Upper lobe of right lung (tissue), 1 donor: ENCODE measurements at places on chromosomes 1 and 21. TPM values are rescaled to one million over a fixed set of nuclear protein-coding genes. Genes with fewer than 3 reads are reported as not detected.
A peak's percentile ranks its signal among the peaks of the same experiment; 100 is the strongest.

GRCh38 chr21:24424776-24425175, 1182.5 kb downstream of the MRPL39 start:
- no peaks in the 10 kb centered on the region for H3K4me1 ChIP-seq
- DNase-seq: no peak
- no peak overlapping the region for H3K27ac ChIP-seq

DNA sequence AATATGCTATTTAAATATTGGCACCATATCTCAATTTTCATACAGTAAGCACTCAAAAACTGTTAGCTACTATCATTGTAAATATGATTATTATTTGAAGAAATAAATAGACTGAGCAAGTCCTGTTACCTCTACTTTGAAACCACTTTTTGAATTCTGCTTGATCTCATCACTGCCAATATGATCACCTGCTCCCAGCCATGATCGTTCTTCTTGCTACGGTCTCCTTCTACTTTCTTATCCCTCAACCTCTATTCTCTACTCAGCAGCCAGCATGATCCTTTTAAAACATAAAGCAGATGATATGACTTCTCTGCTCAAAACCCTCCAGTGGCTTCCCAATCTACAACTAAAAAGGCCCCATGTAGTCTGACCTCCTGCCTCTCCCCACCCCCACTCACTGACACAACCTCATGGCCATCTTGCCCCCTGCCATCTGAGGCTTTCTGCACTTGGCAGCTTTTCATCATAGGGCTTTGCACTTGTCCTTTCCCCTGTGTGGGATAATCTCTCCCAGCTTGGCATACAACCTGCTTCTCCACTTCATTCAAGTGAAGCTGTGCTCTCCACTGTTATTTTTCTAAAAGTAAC, 27.2 kb downstream of the CD34 start:
- H3K36me3 ChIP-seq: no peaks in the 10 kb centered on the region
- no peak for DNase-seq
- peak overlapping the region; percentile 23 for H3K4me3 ChIP-seq
- peaks cover 21% of the 10 kb centered on the region for H3K4me1 ChIP-seq

- no peaks in the 10 kb centered on the region for H3K27me3 ChIP-seq
- H3K4me1 ChIP-seq: no peaks in the 10 kb centered on the region
Observed at GRCh38 chr1:70038025-70038424, 167.4 kb downstream of the LRRC40 start.

The RIIAD1 gene
- not detected for total RNA-seq

DNA sequence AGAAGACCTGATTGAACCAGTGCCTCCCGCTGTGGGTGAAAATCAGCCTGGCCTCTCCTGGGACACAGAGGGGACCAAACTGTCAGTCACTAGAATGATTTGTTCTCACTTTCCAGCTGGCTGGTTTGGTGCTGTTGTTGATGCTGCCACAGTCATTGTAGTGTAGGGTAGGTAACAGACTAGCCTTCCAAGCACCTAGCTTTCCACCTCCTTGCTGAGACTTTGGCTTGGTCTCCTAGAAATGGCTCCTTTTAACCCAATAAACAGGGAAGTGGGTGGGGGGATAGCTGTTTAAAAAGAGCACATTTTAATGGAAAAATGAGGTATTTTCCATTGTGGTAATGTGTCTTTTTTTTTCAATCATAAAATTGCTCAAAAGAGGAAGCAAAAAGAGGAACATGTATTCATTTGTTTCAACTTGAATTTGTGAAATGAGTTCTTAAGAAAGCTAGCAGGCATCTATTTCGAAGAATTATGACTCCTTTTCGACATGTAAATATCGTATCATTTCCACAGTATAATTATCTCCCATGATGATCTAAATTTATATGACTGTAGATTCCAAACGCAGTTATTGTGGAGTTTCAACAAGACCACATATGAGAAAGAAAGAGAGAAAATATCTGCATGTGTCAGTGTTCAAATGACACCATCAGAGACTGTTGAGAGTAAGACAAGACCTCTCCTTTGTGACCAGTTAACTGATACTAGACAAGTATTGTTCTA, 190.1 kb downstream of the HLX start:
- no peak overlapping the region for H3K27ac ChIP-seq
- H3K4me1 ChIP-seq: peaks cover 18% of the 10 kb centered on the region
- no peaks in the 10 kb centered on the region for H3K36me3 ChIP-seq
- no peak overlapping the region for H3K4me3 ChIP-seq
- no peak for DNase-seq

The HFM1 gene
- total RNA-seq: 0.64 TPM

The KRTAP12-2 gene
- not detected for total RNA-seq

The KLHDC7A gene
- total RNA-seq: 1.3 TPM

The PRPF38B gene
- total RNA-seq: 39.3 TPM

GRCh38 chr1:76170084-76170483, 95.5 kb downstream of the ST6GALNAC3 start:
- no peaks in the 10 kb centered on the region for H3K4me1 ChIP-seq
- no peak for DNase-seq
- H3K4me3 ChIP-seq: no peak overlapping the region
- no peaks in the 10 kb centered on the region for H3K27me3 ChIP-seq
- H3K27ac ChIP-seq: no peak overlapping the region
